Renal pelvis (tissue), 12 donors: ENCODE measurements at places on chromosomes 16 and 17.

- no peak for DNase-seq
Observed at GRCh38 chr17:42526031-42526444, 10.0 kb upstream of the NAGLU start.

DNA sequence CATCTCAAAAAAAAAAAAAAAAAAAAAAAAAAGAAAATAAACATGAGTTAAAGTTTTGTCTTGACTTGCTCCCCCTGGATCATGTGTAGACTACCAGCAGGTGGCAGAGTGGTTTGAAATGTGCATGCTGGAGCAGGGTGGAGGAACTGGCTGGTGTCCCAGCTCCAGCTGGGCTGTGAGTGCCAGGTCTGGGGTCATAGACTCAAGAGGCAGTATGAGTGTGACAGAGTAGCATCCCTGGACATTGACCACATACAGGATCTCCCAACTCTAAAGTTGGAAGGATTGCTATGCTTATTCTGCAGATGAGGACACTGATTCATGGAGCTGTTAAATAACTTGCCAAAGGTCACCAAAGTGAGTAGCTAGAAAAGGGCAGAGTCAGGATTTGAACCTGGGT is 198.0 kb upstream of the MPHOSPH6 start:
- DNase-seq, result no peak

- no peak for DNase-seq
Observed at GRCh38 chr17:13415871-13416416, 185.8 kb downstream of the HS3ST3A1 start.

DNA sequence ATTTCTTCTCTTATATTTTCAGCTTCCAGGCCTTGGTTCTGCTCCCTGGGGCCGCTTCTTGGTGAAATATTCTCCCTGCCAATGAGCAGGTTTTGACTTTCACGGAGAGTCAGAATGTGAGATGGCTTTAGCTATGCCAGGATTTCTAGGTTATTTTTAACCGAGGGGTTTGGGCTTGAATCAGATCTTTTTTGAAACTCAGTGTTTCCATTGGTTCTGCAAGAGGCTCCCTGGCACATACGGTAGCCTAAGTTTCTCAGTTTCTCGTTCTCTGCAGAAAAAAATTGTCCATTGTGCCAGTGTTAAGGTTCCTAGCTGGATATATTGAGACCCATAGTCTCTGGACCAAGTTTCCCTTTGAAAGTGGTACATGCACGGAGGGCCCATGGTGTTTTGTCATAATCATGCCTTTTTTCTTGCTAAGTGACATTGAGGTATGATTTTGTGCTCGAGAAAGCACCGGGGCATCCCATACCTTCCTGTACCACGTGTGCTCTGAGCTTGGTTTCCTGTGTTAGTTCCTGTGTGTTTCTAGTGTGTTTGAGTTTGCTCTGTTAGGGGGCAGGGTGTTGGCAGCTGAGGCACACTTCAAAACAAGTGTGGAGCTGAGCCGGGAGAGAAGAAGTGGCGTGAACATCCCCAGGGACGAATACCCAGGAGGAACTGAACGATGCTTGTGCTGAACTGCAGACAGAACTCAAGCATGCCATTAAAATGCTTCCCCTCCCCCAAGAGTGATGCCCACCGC is 127.2 kb downstream of the HS3ST3B1 start:
- DNase-seq, result no peak

- DNase-seq, result no peak
Observed at GRCh38 chr16:81680444-81681275, 98.4 kb upstream of the PLCG2 start.

DNA sequence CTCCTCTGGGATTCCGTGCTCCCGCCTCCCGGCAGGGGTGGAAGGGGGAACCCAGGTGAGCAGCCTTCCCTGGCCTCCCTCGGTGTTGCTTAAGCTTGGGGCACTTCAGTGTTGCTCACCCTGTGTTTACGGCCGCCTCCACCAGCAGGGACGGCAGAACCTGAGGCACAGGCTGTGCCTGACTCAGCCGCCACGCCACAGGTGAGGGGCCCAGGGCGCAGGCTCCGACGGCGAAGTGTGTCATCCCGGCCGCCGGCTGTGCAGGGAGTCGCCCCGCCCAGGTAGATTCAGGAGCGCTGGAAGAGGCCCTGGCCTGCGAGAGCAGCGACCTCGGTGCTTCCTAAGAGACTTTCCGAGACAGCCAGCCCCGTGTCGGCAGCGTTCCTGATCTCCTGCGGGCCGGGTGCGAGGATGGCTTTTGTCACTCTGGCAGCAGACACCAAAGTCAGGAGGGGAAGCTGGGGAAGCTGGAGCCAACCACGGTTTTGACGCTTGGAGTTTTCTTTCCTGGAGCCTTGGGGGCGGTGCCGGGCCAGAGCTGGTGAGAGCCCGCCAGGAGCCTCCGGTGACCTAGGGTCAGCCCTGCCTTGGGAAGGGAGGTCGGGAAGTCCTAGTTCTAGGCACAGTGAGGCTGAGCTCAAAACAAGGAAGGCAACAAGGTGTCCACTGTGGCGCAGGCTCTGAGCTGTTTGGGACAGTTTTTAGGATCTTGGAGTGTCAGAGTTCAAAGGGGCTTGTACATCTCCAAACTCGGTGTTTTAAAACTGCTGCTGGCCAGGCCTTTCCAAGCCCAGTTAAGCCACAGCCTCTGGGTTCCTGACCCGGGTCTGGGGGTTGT is 2.1 kb downstream of the GSE1 start:
- no peak for DNase-seq

- DNase-seq, result no peak
Observed at GRCh38 chr17:82907797-82908542, 68.1 kb upstream of the ZNF750 start.

- no peak for DNase-seq
Observed at GRCh38 chr16:27723711-27724481, 174.0 kb downstream of the KATNIP start.
